DMS79 (cell line): ENCODE measurements at places on chromosomes 11 and 22.

- DNase-seq: no peak
These were observed 430.0 kb downstream of the FAM181B start for GRCh38 chr11:82303671-82304070.

GRCh38 chr22:36901411-36902142 is 11.9 kb upstream of the CSF2RB start:
- no peak for DNase-seq

GRCh38 chr11:95829580-95830259 is 39.4 kb downstream of the CEP57 start:
- no peak for DNase-seq

DNA sequence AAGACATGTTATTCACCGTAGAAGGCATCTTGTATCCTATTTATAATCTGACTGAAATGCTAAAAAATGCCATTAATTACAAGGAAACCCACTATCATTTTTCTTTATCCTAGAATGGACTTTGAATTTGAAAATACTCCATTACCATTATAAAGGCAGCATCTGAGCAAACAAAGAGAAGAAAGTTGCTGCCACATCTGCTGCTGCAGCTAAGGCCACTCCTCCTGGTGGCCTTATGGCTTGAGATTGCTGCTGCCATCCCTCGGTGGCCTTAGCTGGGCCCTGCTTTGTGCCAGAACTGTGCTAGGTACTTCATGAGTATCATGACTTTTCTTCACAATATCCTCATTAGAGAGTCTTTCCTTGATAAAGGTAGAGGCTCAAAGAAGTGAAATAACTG is 1210.1 kb upstream of the TENM4 start:
- no peak for DNase-seq

- no peak for DNase-seq
These were observed 254.5 kb upstream of the B3GAT1 start for GRCh38 chr11:134666273-134667174.

- no peak for DNase-seq
These were observed 7.6 kb downstream of the ARVCF start for GRCh38 chr22:20009018-20009491.

DNA sequence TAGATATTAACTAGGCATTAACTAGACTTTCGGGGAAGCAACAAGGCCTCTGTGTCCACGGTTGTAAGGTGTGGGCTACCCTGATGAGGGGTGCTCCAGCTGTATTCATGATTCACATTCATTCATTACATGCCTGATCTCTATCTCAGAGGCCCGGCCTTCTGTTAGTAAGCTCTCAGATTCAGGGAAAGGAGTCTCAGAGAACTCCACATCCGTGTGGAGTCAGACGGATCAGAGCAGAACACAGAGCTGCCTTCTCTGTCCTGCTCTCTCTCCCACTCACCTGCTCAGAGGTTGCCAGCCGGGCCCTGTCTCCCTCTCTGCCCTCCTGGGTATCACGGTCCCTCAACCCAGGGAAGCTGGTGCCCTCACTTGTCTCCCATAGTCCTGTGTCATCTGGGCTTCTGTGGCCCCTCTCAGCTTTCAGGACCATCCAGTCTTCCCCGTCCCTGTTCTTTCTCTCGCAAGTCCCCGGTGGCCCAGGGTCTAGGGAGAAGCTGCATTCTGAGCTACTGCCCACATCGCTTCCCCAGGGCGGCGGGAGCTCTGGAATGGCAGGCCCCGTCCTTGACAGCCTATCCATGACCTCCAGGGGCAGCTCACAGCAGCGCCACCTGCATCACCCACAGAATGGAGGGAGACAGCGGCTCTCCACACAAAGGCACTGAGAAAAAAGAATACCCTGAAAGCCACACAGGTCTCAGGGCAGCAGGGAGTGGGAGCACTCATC is 4.3 kb downstream of the TP53AIP1 start:
- no peak for DNase-seq

DNA sequence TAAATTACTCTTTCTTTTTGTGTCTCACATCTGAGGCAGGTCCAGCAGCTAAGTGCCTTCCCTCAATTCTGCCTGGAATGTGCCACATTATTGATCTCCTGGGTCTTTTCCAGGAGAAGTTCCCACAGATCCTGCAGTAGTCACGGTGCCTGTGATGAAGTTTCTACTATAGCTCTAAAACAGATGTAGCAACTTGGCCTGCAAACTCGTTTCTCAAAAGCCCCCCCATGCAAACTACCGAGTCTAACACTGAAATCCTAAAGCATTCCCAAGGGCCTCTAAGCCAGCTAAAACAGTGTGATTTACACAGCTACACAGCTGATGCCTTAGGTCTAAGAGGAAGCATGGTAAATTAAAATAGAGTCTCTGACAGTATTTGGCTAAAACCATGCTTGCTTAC is 54.3 kb downstream of the DDI1 start:
- DNase-seq: no peak

DNA sequence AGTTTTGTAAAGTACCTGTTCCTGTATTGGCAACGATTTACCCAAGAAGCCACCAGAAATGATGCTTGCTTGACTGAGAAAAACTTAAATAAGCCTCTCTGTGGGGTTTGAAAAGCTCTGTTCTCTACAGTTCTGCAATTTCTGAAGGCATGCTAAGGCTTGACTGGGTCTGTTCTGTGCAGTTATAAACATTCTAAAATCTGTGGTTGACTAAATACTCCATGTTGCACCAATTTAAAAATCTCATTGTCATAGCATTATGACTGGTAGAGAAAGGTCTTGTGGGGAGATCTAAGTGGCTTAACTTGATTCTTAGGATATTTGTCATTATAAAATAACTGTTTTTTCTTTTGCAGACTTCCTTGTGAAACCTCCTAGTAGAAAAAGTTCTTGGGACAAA is 73.7 kb downstream of the MTMR3 start:
- DNase-seq: no peak

DNA sequence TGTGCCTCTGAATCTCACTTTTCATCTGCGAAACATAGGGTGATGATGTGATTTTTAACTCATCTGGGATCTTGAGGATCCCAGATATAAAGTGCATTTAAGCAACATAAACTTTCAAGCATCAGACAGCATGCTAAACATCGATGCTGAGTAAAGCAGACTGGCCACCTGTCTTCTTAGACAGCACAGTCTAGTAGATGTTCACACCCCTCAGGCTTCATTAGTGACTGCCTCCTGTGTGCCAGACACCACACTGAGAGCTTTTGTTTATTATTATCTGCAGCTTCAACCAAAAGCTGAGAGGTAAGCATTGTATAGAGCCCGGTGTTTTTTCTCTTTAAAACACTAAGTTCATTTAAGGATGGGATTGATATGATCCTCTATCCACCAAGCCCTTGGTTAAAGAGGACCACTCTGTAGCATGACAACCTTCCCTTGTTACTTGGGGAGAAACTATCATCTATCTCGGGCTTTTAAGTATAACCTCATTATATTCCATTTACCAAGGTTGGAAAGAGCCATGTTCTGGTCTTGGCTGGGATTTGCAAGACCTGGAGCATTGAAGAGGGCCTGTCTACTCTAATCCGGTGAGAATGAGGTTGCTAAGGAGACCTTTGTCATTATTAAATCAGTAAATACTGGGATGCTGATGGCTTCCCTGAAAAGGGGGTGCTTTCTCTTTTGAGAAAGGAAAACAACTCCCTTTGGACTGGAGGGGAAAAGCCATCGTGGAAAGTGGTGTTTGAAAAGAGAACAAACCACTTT is 114.2 kb upstream of the SEZ6L start:
- no peak for DNase-seq

GRCh38 chr11:13209379-13209778 is 68.2 kb upstream of the BMAL1 start:
- DNase-seq: no peak

GRCh38 chr11:45743556-45744468 is 61.1 kb upstream of the SLC35C1 start:
- DNase-seq: no peak

DNA sequence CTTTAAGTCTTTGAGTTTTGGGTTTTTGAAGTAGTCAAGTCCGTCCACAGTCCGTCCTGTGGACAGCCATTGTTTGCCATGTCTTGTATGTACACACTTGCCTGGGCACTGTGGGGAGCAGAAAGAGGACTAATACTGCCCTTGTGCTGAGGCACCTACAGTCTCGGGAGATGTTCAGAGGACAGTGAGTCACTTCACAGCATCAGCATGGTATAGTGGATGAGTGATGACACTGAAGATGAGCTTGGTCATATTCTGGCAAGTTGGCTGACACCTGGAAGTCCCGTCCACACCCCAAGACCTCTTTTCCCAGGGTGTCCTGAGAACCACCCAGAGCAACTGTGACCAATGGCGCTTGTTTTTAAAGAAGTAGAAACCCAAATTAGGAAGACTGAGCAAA is 29.2 kb downstream of the NF2 start:
- no peak for DNase-seq

DNA sequence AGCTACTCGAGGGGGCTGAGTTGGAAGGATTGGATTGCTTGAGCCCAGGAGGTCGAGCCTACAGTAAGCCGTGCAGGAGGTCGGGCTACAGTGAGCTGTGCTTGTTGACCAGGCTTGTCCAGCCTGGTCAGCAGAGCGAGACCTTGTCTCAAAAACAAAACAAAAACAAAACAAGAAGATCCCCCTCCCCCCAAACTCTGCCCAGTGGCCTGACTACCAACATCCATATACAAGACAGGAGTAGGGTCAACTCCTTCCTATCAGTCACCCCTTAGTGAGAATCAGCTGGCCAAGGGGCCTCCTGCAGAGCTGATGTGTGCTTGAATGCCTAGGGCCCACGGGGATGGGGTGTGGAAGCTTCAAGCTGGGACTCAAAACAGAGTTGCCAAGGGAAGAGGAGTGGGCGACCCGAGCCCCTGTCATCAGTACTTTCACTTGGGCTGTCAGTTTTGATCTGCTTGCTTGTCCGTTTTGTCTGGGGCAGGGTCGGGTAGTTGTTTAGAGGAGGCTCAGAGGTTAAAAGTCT is 942 bp upstream of the TSPAN18 start:
- no peak for DNase-seq

DNA sequence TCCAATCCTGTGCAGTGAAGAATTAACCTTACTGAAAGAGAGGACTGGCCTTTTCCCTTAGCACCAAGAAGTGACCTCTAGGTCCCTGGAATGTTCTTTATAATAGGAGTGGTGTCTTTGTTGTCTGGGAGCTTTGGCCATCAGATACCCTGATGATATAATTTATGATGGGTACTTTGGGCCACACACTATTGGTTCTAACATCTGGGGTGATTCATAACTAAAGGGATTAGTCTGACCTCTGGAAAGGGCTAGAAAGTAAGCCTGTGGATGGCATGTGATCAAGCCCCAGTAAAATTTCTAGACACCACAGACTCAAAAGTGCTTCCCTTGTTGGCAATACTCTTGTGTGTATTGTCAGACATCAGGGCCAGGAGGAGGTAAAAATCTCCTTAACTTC is 891.2 kb downstream of the KCNA4 start:
- no peak for DNase-seq

DNA sequence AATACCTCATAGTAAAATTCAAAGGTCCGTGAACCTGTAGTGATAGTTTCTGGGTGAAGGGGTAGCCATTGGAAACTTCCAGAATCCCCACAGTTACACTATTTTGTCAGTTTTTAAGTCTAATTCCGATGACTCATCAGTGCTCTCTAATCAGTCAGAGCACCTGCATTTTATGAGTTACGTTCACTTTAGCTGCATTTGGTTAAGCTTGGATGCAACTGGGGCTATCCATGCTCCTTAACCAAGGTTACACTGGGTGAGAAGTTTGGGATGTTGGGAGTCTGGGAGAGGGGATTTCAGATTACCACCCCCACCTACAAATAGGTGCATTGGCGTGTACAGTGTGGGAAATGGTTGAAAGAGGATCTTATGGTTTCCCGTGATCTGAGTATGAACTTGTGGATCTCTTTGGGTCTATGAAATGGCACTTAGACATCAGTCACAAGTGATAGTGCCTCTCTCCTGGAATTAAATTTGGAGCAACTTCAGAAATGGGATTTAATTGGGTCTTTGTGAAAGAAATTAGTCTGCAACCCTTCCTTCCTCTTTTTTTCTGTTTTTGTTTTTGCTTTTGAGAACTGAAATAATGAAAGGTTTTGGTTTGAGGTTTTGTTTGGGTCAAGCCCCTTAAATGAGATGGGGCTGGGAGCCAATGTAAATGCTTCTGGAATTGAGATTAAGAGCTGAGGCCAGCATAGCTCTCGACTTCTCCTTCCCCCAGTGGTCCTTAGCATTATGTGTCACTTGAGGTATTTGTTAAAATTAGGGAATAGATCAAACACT is 31.5 kb downstream of the EHF start:
- no peak for DNase-seq

GRCh38 chr11:68141246-68142027 is 20.2 kb upstream of the CHKA start:
- no peak for DNase-seq

- DNase-seq: no peak
These were observed 62.5 kb downstream of the TCF20 start for GRCh38 chr22:42207918-42208317.

DNA sequence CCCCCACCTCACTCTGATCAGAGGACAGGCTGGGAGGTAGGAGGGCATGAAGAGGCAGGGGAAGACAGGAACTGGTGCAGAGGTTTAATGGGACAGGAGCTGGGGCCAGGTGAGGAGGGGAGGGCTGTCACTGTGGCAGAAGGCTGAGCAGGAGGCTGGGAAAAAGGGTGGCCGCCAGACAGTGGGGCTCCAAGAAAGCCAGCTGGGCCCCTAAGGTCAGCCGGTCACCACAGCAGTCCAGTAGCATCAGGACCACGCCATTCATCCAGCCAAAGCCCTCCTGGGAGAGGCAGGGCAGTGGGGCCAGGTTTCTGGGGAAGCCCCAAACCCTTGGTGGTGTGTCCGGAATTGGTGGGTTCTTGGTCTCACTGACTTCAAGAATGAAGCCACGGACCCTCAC is 8.5 kb upstream of the TREH start:
- DNase-seq: no peak

DNA sequence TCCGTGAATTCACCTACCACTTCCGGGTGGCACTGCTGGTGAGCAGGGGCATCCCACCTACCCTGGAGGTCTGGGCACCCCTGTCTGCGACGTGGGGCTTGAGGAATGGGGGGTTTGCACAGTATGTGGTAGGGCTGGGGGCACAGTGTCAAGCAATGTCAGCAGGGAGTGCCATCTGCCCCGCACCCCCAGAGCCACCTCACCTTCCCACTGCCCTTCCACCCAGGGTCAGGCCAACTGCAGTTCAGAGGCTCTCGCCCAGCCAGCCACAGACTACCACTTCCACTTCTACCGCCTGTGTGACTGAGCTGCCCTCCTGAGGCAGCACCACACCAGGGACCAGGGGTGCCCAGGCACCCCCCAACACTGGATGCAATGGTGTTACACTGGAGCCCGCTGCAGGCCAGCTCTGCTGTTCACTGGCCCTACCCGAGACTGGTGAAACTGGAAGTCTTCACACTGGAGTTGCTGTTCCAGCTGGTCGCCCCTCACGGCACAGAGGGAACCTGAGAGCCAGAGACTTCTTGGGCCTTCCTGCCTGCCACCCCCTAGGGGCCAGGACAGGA is 6.5 kb downstream of the TMEM258 start:
- DNase-seq: no peak

- no peak for DNase-seq
These were observed 2.1 kb upstream of the KCNJ4 start for GRCh38 chr22:38456841-38457699.

DNA sequence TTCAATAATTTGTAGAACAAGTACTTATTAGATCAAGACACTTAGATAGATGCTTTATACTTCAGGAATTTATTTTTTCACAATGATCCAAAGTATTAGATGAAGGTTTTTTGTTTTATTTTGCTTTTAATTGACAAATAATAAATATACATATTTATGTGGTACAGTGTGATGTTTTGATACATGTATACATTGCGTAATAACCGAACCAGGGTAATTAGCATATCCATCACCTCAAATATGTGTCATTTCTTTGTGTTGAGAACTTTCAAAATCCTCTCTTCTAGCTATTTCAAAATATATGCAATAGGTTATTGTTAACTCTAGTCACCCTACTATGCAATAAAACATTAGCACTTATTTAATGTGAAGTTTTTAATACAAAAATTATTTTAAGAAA is 21.4 kb downstream of the TRIM5 start:
- DNase-seq: no peak
